ENCODE measurements at places on chromosomes 7 and 10. TPM values are rescaled to one million over a fixed set of nuclear protein-coding genes. Genes with fewer than 3 reads are reported as not detected.

- DNase-seq, result no peak
These were observed 244.1 kb downstream of the FRMD4A start for GRCh38 chr10:14086596-14086995.

DNA sequence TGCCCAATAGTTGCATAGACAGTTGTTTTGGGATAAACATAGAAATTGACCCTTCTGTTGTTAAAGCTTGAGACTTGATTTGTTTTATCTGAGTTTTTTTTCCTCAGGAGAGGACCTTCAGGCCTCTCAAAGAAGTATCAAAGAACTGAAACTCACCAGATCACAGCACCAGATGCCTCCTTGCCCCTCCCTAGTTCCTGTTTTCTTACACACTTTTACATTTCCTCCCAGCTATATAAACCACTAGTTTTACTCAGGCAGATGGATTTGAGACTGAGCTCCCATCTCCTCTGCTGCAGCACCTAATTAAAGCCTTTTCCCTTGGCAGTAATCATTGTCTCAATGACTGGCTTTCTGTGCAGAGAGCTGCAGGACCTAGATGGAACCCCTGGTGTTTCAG is 150.6 kb upstream of the NRG3 start:
- DNase-seq, result peak; percentile 8

The HELLS gene
- total RNA-seq, result 8.4 TPM

The GRID2IP gene
- total RNA-seq, result 0.69 TPM

GRCh38 chr10:58952747-58953466 is 223.5 kb upstream of the PHYHIPL start:
- DNase-seq, result no peak

DNA sequence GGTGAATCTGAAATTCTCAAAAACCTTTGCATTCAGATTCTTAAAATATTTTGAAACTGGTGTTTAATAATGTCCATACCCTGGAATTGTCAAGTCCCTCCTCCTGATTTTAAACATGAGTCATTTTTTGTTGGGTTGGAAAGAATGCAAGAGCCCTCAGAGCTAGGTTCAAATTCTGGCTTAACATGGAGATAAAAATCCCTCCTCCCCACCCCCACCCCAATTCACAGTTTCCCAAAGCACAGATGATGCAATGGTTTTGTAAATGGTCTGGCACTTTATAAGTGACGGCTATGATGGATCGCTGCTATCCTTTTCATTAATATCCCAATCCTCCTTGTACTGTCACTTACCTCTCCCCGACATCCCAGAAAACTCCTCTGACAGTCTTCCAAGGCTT is 332.8 kb downstream of the PLXNA4 start:
- no peak for DNase-seq

The EEPD1 gene
- total RNA-seq, result 2.2 TPM

DNA sequence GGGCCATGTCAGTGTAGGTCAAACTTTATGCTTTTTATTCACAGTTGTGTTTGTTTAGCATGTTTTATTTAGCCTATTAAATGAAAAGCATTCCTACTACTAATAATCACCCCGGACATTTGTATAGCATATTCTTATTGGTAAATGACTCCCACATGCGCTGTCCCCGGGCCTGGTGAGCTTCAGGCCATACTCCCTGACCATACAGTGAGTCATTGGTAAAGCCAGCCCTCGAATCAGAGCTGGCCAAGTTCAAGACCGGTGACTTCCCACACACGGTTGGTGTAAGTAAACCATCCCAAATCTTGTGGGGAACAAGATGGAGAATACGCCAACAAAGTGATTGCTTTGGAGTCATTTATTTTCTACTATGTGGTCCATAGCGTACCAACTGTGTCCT is 238.7 kb upstream of the TCF7L2 start:
- no peak for DNase-seq

- peak; percentile 47 for DNase-seq
These were observed 433.6 kb upstream of the GALNT17 start for GRCh38 chr7:70698219-70698832.

DNA sequence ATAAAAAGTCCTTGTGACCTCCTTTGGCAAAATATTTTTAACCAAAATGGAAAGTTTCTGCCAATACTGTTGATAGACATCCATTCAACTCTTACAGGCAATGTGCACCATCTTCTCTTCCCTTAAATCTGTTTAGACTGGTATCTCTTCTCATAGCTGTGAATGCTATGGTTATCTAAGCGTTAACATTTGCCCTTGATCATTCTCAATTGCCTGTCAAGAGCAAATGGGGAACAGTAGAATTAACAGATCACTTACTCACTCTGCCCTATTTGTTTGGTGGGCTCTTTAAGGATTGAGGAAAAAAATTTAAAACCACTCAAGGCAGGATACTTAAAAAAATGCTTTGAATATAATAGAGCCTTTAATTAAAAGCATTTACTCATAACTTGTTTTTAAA is 808.4 kb downstream of the NXPH1 start:
- DNase-seq, result no peak

The TRIM74 gene
- 3.7 TPM for total RNA-seq

DNA sequence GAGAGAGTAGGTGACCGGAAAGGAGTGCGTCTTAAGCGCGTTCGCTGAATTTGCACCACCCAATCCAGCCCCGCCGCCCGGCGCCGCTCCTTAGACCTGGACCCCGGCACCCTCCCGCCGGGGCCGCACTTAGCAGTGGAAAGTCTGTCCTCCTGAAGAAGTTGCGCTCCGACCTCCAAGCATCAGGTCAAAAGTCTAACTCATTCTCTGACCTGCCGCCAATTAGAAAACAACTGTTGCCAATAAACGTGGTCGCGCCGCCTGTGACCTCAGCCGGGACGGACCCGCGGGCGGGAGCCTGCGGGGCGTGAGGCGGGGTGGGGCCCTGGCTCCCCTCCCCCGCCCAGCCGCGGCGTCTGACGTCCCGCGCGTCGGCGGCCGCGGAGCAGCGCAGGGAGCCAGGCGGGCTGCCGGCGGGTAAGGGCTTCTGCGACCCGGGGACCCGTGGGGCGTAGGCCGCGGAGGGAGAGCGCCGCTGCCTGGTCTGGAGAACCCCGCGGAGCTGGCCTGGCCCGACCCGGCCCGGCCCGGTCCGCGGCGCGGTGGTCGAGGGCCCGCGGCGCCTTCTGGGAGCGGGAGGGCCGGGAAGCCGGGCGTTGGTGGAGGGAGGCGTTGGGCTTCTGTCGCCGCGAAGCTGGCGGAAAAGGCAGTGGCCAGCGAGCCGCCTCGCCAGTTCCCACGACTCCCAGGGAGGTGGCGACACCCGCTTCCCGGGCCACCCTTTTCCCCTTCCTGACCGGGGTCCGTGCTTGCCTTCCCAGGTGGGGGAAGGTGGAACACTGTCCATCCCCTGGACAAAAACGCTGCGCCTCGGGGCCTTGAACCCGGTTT is at the start of gene BCAP29:
Gene BCAP29 (plus strand): TSS at position 362 of the 831 bp plus-strand sequence. CDS start 527 bp downstream, outside the sequence.
- peak; percentile 65 for DNase-seq

DNA sequence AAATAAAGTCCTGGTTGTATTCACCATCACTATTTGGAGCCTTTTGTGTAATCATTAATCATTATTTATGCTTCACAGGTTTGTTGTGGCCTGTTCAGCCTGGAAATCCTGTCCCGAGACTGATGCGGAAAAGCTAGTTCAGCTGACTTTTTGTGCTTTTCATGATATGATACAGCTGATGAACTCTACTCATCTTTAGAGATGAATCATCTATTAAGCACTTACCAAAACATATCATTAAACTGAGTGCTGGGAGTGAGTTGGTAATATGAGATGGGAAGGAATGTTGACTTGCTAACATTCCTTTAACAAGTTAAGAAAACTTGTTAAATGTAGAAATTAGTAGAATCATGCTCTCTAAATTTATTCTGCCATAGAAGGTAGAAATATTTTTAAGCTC is 53.0 kb downstream of the CROT start:
- DNase-seq, result no peak

The TUBAL3 gene
- total RNA-seq, result not detected

The C7orf57 gene
- not detected for total RNA-seq

DNA sequence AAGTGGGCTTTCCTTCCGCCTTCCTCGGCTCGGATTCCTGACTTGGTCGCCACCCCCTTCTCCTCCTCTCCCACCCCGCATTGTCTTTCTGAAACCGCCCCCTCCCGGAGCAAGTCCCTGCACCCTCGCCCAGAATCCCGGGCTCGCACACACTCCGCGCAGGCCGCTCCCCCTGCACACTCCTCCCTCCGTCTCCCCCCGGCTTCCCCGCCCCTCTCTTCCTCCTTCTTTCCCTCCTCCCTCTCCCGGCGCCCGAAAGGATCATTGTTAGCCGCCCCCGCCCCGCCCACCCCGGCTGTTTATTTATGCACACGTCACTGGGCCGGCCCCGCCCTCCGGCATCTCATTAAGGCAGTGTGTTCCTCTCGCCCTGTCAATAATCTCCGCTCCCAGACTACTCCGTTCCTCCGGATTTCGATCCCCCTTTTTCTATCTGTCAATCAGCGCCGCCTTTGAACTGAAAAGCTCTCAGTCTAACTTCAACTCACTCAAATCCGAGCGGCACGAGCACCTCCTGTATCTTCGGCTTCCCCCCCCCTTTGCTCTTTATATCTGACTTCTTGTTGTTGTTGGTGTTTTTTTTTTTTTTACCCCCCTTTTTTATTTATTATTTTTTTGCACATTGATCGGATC is at the start of gene TCF7L2:
Gene TCF7L2 (plus strand): TSS at position 373 of the 633 bp plus-strand sequence. CDS start 510 bp downstream, outside the sequence.
- DNase-seq, result peak; percentile 43

The LRRC18 gene
- total RNA-seq, result not detected

- DNase-seq, result no peak
These were observed 64.9 kb downstream of the DAGLB start for GRCh38 chr7:6382817-6383216.

The HEPACAM2 gene
- not detected for total RNA-seq

The ATP6V0A4 gene
- total RNA-seq, result not detected

DNA sequence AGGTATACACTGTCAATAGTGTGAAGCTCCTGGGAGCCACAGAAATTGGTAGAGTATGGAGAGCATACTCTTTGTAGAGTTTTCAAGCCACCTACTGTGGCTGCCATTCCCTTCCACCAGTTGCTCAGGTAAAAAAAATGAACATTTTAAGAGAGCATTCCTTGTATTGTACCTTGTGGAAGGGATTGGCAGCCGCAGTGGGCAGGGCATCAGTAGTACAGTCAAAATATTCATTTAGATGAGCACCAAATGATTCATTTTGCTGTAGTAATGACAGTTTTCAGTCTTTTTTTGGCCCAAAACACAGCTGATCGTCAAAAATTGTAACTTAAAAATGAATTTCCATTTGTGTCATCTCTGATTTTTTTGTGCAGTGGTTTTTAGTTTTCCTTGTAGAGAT is 304.9 kb downstream of the ATRNL1 start:
- no peak for DNase-seq

The KDM7A gene
- 40.5 TPM for total RNA-seq

The SH2D4B gene
- 0.27 TPM for total RNA-seq

The FFAR4 gene
- total RNA-seq, result not detected

- DNase-seq, result no peak
These were observed 51.8 kb downstream of the CLEC2L start for GRCh38 chr7:139575338-139575680.

- no peak for DNase-seq
These were observed 30.7 kb downstream of the CNNM2 start for GRCh38 chr10:102948786-102949185.

DNA sequence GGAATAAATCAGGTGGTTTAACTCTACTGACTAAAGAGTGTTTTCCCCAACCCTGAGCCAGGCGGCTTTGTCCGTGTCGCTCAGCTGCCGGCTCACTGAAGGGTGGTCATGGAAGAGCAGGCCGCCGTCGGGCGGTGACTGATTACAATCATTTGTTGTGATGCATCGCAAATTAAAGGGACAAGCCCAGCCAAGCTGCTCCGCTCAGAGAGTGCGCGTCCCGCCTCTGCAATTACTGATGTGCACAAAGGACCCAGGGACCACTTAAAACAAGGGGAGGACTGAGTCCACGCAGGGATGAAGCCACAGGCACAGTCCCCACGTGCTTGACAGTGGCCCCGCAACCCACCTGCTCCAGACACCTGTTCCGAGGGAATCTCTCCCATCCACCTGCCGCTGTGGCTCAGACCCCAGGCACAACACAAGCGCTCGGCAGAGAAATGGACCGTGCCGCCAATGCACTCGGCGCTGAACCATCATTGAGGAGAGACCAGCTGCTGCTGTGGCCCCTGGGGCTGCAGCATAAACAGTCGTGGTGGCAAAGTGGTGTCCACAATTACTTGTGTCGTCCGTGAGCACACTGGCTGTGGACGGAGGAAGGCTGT is 526.5 kb downstream of the PTPRN2 start:
- DNase-seq, result no peak

GRCh38 chr10:133159950-133160825 is at the start of gene KNDC1:
Gene KNDC1 (plus strand): TSS chr10:133160219. CDS start chr10:133160468, 249 bp downstream.
- no peak for DNase-seq

The IFIT1B gene
- total RNA-seq, result not detected

DNA sequence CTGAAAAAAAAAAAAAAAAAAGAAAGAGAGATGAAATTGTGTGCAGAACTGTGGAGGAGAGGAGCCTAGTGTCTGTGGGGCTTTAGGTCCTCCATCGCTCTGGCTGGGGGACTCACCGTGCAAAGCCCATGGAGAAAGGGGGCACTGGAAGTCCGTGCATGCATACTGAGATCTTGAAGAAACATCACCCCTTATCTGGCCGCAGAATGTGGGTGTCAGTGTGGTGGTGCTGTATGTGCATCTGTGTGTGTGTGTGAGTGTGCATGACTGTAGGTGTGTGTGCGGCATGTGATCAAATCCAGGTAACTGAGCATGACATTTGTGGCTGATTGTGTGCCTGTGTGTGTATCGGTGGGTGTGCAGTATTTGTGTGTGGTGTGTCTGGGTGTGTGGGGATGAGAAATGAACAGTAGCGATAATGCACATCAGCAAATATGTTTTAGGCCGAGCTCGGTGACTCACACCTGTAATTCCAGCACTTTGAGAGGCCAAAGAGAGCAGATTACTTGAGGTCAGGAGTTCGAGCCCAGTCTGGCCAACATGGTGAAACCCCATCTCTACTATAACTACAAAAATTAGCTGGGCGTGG is 8.8 kb upstream of the CLDN3 start:
- no peak for DNase-seq

- DNase-seq, result no peak
These were observed 62.9 kb downstream of the SYPL1 start for GRCh38 chr7:106049139-106049752.

DNA sequence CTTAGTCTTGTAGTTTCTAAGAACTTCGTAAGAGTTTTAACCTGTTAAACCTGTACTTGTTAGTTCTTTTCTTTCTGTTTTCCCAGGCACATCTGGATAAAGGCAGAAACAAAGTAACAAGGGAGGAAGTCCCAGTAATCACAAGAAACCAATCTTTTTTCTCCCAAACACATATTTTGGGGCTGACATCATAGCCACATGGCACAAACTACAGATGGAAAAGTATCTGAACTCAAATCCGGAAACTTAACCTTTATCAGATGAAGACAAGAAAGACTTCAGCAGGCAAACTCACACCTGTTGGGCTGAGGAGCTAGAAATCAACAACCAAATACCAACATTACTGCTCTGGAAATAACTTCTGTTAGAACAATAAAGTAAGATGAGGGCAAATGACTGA is 67.1 kb downstream of the CUBN start:
- DNase-seq, result no peak

- no peak for DNase-seq
These were observed 235.2 kb downstream of the WDR37 start for GRCh38 chr10:1291178-1292090.

DNA sequence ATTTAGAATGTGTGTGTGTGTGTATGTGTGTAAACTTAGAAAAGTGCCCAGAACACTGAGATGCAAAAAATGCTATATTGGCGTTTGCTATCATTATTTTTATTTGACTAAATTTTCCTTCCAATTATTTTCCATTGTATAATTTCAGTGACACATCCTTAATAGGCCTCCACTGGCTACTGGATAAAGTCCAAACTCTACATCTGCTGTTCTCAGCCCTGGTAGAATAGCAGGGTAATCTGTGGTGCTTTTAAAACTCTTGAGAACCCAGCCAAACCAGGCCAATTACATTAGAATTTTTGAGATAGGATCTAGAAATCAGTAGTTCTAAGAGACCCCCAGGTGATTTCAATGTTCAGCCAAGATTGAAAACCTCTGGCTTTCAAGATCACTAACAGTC is 66.4 kb downstream of the ZNF503 start:
- no peak for DNase-seq

The IGFBP1 gene
- total RNA-seq, result not detected

All from naive thymus-derived CD4-positive, alpha-beta T cell (primary cell).